SHP77 treated with DMSO at 0.1 percent for 48 hours (cell line): ENCODE measurements at places on chromosomes 6 and 20.
A peak's percentile ranks its signal among the peaks of the same experiment; 100 is the strongest.

DNA sequence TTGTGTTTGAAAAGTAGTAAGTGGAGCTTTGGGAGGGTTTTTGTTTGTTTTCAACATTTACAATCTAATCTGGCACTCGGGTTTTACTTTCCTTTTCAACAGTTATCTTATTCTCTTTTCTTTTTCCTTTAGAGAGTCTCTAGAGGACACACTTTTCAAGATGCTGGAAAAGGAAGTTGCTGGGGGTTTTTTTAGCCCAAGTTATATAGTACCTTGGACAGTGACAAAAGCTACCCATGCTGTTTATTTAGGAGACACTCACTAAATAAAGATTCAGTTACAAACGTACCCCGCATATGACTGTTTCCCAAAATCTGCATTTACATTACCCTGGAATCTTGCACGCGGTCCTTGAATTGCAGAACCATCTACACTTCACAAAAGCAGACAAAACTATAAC is 78.8 kb downstream of the MAP7 start:
- no peak for DNase-seq

DNA sequence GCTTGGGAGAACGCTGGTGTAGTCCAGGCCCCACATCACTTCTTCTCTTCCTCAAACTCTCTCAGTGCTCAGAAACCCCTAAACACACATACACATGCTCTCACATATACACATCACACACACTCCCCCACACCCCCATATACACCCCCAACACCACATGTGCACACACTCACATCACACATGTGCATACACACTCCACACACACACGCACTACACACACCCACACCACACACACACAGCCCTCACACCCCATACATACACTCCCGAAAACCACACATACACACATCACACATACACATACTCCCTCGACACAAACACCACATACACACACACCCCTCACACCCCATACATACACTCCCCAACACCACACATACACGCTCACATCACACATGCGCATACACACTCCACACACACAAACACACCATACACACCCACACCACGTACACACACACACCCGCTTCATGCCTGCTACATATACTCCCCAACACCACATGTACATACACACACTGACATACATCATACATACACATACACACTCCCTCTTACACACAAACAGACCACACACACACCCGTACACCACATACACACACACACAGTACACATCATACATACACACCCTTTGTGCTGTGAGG is 110.3 kb upstream of the TMEM170B start:
- no peak for DNase-seq

DNA sequence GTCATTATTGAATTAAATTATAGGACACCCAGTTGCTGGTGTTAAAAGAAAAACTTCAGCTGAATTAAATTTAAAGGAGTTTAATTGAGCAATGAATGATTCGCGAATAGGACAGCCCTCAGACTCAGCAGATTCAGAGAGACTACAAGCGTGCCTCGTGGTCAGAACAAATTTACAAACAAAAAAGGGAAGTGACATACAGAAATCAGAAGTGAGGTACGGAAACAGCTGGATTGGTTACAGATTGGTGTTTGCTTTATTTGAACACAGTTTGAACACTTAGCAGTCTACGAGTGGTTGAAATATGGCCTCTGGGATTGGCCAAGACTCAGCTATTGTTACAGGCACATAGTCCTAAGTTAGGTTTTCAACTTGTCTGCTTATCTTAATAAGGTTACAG is 25.8 kb upstream of the TNFRSF21 start:
- DNase-seq = no peak

DNA sequence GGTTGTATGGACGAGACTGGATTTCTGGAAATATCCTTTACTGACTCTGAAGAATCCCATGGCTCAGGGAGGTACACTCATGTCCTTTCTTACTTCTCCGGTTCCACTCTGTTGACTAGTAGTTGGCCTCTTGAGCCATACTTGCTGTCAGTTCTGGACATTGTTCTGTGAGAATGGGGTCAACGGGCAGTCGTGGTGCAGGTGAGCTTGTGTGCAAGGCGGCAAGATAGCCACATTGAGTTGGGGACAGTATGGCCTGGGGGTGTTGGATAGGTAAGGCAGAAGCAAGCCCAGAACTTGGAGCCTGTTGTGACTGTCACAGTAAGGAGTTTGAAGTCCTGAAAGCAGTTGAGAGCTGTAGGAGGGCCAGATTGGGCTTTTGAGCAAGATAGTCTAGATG is 13.5 kb upstream of the SLC22A1 start:
- no peak for DNase-seq

DNA sequence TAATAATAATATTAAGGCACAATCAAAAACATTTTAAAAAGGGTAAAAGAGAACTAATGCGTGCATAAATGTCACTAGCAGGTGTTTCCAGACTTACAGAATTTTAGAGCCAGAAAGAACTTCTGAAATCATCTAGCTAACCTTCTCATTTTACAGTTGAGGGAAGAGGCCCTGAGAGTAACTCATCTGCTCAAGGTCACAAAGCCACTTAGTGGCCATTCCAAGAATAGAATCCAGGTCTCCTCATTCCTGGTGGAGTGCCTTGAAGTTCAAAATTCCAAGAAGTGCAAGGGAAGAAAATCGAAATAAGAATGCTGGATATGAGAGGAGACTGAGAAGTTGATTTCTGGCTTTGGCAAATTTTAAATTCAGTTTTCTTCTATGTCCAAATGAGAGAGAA is 3.2 kb upstream of the KIAA0408 start:
- no peak for DNase-seq

- DNase-seq = no peak
Measured at GRCh38 chr6:28543651-28544610, 18.2 kb downstream of the GPX5 start.

DNA sequence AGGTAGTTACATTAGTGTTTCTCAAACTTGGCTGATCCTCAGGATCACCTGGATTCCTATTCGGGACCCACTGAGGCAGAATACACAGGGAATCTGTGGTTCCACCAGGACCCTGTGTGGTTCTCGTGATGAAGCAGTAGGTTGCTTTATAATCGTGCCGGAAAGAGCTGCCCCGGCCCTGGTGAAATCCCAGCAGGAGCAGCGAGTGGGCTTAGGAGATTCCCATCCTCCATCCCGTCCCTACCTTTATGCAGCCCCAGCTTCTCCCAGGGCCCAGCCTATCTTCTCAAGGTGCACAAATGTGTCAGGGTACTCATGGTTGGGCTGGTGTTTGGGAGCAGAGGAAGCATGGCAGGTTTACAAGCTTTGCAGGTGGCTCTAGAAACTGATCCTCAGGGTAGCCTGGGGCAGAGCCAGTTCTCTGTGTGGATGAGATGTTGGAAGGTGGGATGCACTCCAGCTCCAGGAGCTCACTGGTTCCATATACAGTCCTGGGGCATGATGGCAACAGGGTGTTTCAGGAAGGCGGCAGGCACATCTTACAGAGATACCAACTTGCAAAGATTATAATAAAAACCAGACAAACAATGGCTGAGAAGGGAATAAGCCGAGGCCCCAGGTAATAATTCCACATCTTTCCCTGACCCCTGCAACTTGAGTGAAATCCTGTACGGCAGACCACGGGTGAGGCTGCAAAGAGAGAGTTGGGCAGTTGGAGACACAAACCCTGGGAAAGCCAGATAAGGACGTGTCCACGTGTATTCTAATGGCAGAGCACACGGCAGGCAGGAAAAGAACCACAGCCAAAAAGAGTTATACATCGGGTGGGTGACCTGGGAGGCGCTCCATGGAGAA is 5.9 kb downstream of the SLC22A1 start:
- no peak for DNase-seq

DNA sequence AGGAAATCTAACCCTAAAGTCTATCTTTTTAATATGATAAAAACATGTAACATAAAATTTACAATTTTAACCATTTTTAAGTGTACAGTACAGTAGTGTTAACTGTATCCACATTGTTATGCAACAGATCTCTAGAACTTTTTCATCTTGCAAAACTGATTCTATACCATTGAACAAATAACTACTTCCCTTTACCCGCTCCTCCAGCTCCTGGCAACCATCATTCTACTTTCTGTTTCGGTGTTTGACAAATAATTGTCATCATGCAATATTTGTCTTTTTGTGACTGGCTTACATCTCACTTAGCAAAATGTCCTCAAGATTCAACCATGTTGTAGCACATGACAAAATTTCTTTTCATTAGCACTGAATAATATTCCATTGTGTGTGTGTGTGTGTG is 203.2 kb downstream of the SIM1 start:
- DNase-seq = no peak

GRCh38 chr20:18513208-18513607 is 5.5 kb downstream of the SEC23B start:
- no peak for DNase-seq

GRCh38 chr6:25337431-25337830 is 58.3 kb downstream of the CARMIL1 start:
- DNase-seq = no peak

- DNase-seq = no peak
Measured at GRCh38 chr20:1803932-1804501, 91.2 kb upstream of the SIRPA start.

GRCh38 chr6:13194852-13195251 is 133.5 kb downstream of the TBC1D7 start:
- no peak for DNase-seq

GRCh38 chr6:130107710-130108109 is 89.3 kb downstream of the L3MBTL3 start:
- no peak for DNase-seq

GRCh38 chr6:31620586-31621319 is at the start of gene PRRC2A:
TSS of gene PRRC2A (plus strand) at chr6:31620715. CDS start at chr6:31622790, 2,075 bp downstream.
- peak; percentile 48 for DNase-seq

- DNase-seq = no peak
Measured at GRCh38 chr6:105537981-105538578, 135.2 kb upstream of the PREP start.

DNA sequence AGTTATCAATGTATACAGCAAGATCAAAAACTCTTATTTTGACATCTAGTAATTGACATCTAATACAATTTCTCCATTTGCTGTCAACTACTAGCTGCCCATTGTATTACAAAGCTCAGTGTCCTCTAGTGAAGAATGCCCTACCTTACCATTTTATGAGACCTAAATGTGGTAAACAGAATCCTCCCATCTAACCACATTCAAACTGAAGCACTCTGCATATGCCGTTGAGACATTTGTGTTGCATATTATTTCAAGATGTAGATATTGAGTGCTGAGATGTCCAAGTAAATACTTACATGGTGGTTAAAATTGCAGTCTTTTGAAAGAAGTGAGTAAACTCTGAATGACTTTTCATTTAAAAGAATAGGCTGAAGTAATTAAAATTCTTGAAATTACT is 597 bp upstream of the GLYATL3 start:
- DNase-seq = no peak

GRCh38 chr20:20014659-20015058 is 2.5 kb upstream of the NAA20 start:
- no peak for DNase-seq

GRCh38 chr20:13212750-13213149 is 8.3 kb upstream of the ISM1 start:
- no peak for DNase-seq

GRCh38 chr6:15586503-15586902 is 76.3 kb downstream of the DTNBP1 start:
- DNase-seq = no peak

DNA sequence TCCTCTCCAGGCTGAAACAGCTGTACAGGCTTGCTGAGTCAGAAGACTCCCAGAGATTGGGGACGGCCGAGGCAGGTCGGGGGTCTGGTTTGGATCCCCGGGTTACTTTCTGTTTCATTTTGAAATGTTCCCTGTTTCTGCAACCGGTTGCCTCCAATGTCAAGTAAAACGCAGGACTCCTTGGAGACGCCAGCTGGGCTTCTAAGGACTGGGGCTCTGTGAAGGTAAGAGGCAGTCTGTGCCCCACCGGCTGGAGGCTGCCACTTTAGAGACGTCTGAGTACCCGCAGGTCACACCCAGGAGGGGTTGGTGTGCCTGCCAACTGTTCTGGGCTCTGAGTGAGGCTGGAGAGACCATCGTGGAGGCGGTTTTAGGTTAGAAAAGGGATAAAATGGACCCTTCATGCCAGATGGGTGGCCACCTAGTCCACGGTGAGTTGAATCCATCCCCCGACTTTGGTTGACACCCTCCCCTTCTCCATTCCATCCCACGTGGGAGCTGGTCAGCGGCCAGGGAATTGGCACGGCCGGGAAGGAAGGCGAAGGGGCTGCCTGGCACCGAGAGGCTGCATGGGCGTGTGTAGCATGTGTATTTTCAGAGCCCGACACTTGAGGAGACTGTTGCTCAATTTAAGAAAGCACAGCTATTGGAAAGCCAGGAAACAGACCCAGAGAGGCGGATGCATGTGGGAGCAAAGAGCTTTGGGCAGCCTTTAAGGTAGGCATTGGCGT is 240.9 kb downstream of the PHACTR1 start:
- DNase-seq = no peak

DNA sequence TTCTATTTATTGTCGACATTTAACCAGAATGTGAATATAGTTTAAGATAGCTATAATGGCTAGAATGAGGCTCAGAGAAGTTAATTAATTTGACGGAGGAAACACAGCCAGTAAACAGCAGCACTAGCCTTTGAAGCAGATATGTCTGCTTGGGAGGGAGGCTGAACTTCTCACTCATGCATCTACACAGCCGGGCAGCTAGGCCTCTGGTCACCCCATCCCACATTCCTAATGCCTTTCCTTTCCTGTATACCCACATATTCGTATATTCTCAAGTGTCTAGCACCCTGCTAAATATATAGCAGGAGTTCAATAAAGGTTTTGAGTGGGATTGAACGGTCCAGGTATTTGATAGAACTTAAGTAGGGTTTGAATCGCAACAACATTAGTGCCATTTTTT is 230.4 kb upstream of the PDE10A start:
- DNase-seq = no peak

GRCh38 chr6:7974565-7974937 is 64.0 kb upstream of the TXNDC5 start:
- DNase-seq = no peak

GRCh38 chr6:39903656-39904055 is 30.6 kb downstream of the MOCS1 start:
- DNase-seq = no peak

DNA sequence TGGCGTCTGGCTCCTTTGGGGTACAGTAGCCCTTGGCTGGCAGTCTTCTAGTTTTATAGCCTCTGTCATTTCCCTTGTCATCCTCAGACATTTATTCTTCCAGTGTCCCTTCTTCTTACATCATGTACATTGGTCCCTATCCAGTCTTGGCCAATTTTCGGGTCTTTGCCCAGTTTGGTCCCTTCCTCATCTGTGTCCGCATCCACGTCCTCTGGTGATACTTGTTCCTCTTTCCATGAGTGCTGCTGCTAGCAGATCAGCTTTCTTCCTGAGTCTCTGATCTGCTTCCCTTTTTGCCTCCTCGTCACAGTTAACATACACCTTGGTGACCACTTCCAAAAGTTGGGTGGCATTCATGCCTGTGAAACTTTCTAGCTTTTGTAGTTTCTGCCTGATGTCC is 86.2 kb upstream of the GPR6 start:
- no peak for DNase-seq

GRCh38 chr6:43913375-43914271 is 143.6 kb downstream of the VEGFA start:
- no peak for DNase-seq

DNA sequence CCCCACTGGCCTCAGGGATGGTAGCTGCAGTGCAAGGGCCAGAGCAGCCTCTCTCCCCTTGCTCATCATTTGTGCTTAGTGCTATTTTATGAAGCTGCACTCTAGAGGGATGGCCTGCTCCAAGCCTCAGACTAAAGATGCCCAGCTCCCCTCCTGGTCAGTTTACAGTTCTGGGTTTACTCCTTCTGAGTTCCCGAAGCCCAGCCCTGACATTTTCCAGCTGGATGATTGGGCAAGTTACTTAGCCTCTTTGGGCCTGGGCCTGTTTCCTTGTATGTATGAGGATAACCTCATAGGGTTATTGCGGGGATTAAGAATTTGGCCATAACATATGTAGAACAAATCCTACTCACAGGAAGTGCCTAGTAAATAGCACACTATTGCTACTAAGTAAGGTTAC is 31.8 kb upstream of the EMILIN3 start:
- DNase-seq = no peak
